ENCODE measurements at places on chromosomes 4 and X.

- DNase-seq: no peak
Observed at GRCh38 chrX:135697601-135698000, 15.8 kb upstream of the CT45A1 start.

DNA sequence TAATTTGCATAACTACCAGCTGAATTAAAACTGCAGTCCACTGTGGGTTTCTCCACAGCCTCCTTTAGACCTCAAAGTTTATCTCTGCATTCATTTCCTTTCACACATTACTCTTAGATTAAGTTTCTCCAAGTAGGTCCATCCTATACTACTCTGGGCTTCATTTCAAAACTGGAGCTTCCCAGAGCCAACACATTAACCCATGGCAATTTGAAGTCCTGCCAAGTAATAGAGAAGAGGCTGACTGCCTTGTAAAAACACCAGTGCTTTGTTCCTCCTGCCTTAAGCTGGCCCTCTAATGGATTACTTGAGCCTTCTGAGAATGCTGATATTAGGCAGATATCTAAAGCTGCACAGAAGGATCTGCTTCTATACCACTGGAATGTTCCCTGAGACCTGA is 997.2 kb upstream of the SLIT2 start:
- DNase-seq: no peak

DNA sequence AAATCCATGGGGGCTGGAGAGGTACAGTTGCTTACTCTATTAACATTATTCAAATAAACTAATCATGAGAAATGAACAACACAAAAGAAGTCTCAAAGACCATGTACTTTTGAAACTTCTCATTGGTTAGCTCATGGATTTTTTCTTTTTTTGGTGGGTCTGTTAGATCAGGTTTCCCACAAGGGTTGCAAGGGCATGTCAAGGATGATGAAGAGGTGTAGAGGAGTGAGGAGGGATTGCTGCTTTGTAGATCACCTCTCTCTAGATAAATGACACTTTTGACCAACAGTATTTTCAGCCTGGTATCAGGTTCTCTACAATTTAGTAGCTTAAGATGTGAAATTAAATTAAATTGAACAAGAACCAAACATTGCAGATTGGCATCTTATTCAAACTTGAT is 417.9 kb upstream of the AGA start:
- no peak for DNase-seq

DNA sequence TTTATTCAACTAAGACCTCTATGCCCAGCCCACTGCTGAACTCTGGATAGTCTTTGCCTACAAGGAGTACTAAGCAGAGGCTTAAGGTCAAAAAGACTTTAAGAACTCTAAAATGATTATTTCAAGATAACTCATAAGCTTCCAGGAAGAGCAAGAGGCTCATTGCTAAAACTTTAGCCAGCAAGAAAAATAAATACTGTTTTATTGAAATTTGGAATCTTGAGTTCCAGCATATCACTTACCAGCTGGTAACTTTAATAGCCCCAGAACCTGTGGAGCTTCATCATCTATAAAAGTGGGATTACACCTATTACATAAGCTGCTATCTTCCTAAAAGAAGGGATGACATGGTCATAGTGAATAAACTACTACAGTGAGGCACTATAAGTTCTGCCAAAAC is 47.0 kb downstream of the SEC24D start:
- no peak for DNase-seq

- no peak for DNase-seq
Observed at GRCh38 chrX:129718676-129719075, 20.1 kb upstream of the XPNPEP2 start.

DNA sequence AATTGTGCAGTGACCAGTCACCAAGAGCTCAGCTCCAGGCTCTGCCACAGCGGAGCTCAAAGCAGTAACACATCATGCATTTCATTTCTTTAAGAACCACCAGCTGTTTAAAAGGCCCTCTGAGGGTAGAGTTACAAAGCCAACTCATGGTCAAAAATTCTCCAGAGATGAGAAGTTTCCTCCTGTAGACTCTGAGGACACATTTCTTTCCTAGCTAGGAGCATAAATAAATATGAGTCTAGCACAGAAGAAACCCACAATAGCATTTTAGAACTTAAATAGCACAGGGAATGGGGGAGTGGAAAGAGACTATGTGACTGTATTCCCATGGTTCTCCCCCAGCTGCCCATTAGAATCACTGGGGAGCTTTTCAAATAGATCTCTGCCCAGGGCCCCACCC is 6.5 kb upstream of the CRMP1 start:
- no peak for DNase-seq

GRCh38 chr4:96713271-96713850 is 873.5 kb downstream of the PDHA2 start:
- DNase-seq: no peak

GRCh38 chr4:38654273-38654672 is 9.7 kb upstream of the KLF3 start:
- DNase-seq: no peak

- DNase-seq: no peak
Observed at GRCh38 chr4:108350332-108350731, 181.6 kb upstream of the LEF1 start.

- DNase-seq: no peak
Observed at GRCh38 chrX:97416461-97416860, 532.8 kb downstream of the RPA4 start.

DNA sequence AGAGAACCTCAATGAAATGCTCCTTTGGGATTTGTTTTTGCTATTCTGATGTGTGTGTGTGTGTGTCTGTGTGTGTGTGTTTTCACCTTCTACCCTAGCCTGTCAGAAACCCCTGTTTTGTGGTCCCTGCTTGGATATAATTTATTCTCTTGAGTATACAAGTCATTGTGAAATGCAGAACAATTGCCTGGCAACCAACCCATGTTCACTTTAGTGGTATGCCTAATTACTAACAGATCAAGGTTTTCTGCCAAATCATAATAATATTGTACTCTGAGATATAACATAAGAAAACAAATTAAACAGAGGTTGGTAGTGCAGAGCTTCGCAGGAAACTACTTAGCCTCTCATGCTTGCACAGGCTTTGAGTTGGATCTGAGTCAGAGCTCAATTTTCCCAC is 7.0 kb upstream of the TET2 start:
- no peak for DNase-seq

- no peak for DNase-seq
Observed at GRCh38 chr4:53582194-53582593, 9.1 kb downstream of the LNX1 start.

- no peak for DNase-seq
Observed at GRCh38 chrX:125266153-125266660, 53.5 kb upstream of the TEX13C start.

DNA sequence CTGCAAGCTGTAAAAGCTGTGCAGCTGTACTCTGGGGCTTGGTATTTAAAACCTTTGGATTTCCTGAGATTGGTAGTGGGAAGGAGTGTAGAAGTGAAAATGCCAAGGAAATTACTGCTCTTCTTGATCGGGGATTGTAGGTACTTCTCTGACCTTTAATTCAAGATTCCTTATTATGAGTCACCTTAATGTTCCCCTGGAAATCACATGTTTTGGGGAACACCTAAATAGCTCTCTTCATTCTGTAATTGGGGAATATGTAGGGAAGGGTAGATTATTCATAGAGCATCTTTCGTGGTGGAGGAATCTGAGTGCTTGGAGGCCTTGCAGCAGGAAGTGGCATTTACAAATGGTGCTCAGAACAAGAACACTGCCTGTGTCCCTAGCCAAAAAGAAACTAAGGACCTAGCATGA is 137.8 kb downstream of the UCHL1 start:
- no peak for DNase-seq

- DNase-seq: no peak
Observed at GRCh38 chr4:43846111-43846587, 602.5 kb downstream of the KCTD8 start.

GRCh38 chr4:141056473-141056872 is 76.8 kb downstream of the RNF150 start:
- DNase-seq: no peak

DNA sequence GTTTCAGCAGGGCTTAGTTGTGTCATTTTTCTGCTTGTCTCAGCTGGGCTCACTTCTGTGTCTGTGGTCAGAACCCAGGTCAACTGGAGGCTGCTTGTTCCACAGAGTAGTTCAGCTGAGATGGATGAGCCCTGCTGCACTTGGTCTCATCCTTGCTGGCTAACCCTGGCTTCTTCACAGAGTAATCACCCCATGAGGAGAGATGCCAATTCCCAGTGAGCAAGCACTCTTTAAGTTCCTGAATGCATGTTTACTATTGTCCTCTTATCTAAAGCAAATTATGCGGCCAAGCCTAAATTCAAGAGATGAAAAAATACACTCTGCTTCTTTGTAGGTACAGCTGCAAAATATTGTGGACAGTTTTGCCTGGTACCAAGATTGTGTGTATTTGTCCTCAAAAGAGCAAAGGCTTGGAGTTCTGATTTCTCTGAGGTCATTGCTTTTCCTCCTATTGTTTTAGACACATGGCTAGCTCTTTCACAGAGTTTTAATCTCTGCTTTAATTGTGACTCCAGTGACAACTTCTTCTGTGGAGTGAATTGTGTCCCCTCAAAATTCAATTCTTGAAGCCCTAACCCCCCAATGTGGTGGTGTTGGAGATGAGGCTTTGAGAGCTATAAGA is 236.6 kb upstream of the ANKRD50 start:
- no peak for DNase-seq

DNA sequence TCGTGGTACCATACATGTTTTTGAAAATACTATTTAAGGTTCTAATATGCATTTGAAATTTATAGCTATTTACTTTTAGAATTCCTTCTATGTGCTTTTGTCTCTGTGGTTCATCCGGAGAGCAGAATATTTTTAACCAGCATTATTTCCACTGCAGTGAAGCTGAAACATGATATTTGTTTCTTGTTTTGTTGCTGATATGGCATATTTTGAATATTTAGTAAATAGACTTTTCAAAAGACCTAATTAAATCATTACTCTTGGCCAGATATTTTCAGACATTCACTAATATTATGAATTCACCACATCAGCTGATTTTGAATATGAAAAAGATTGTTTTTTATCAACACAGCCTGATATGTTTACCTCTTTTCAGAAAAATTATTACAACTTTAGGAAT is 87.0 kb downstream of the FAT4 start:
- DNase-seq: no peak

DNA sequence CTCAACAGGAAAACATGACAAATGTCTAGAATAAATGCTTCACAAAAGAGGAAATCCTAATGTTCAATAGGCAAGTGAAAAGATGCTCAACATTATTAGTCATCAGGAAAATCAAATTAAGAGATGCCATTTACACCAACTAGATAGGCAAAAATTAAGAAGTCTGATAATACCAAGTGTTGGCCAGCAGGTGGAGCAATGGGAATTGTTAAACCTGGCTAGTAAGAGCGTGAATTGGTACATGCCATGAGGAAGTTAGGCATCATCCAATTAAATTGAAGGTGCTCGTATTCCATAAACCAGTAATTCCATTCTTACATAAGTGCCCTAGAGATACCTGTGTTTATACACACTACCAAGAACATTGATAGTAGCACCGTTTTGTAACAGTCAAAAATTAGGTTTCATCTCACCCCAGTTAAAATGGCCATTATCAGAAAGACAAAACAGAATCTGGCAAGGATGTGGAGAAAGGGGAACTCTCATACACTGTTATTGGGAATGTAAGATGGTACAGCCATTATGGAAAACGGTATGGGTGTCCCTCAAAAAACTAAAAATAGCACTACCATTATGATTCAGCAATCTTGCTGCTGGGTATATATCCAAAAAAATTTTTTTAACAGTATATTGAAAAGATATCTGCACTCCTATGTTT is 14.0 kb upstream of the ZCCHC18 start:
- DNase-seq: peak; percentile 72

- DNase-seq: no peak
Observed at GRCh38 chr4:100707786-100708185, 190.0 kb upstream of the EMCN start.

DNA sequence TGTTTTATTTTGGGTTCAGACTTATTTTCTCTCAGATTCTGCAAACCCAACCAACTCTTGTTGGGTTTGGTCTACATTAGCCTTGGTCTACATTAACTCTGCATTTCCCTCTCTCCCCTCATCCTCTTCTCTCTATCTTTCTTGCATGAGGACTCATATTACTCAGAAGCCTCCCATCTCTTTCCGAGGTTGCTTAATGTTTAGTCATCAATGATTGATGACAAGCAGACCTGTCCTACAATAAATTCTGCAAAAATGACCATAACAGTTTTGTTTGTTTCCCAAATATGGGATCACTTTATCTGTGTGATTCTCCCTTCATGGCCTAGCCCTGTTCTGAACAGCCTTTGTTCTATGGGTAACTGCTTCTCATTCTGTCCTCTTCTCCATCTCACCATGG is 75.2 kb downstream of the GABRB1 start:
- no peak for DNase-seq

DNA sequence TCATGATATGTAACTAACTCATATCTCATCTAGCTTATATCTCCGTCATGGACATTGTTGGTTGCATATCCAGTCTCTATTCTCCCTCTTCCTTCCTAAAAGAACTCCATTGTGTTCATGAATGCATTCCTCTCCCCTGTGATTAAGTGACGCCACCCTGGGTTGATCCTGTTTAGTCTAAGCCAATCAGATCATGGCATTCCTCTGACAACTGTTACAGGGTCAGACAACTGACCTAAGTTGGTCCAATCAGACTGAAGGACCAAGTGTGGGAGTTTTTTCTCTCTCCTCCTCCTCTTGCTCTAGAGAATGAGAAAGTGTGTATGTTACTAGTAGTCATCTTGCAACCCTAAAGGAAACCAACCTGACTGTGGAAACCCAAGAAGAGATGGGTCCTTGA is 3.6 kb downstream of the APOO start:
- DNase-seq: no peak

- DNase-seq: no peak
Observed at GRCh38 chr4:134024251-134024650, 177.3 kb downstream of the PABPC4L start.

GRCh38 chr4:15459706-15460105 is 10.0 kb upstream of the CC2D2A start:
- DNase-seq: no peak

- DNase-seq: no peak
Observed at GRCh38 chr4:3111461-3111860, 37.0 kb downstream of the HTT start.

DNA sequence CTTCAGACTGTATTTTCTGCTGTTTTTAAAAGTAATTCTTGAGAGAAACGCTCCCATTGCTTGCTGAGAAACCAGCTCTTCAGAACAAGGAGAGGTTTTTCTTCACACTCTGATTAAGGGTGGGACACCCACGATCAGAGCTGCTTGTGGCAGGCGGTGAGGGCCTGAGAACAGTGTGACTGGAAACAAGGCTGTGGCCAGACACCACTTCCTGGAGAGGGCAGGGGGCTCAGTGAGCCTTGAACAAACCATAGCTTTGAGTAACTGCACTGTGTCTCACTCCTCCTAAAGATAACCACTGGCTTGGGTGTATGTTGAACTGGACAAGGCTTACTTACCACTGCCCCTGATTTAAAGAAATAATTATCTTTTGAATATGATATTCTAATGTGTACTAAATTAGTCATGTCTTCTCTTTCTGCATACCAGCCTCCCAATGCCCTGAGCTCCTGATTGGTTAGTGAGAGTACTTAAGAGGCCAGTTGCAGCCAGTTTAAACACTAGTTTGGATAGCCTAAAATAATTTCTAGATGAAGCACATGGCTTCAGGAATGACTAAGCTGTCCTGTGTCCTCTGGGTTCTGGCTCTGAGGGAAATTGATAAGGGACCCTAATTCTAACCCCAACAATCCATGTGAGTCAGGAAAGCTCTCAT is 3.7 kb upstream of the GPR82 start:
- DNase-seq: peak; percentile 65
